ENCODE measurements at places on chromosomes 11 and 22. TPM values are rescaled to one million over a fixed set of nuclear protein-coding genes. Genes with fewer than 3 reads are reported as not detected.

Gene NEFH
- 0.38 TPM for total RNA-seq

DNA sequence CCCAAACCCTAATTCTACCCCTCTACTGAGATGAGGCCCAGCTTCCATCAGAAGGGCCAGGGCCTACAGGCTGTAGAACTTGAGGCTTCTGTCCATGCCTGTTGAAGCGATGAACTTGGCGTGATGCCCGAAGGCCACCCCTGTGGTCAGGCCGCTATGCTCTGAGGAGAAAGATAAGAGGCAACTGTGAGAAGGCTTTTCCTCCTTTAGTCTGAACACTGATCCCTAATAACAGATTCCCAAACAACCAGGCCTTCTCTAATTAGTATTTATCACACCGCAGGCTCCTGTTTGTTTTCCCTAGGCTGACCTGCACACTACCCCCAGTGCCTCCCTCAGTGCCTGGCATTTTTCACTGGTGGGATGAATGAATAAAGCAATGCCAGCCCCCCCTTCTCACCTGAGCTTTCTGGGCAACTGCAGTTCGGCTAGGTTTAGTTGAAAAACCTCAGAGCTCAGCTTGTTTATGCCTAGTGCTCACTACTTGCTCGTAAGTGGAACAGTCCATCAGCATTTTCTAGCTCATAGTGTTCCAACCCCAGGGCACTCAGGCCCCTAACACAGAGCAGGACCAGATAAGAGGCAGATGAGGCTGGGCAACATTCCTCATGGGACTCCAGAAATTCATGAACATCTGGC is 15.2 kb downstream of the PRPF19 start:
- DNase-seq: no peak

- no peak for DNase-seq
These were observed 5.8 kb upstream of the UBQLNL start for GRCh38 chr11:5522308-5522707.

DNA sequence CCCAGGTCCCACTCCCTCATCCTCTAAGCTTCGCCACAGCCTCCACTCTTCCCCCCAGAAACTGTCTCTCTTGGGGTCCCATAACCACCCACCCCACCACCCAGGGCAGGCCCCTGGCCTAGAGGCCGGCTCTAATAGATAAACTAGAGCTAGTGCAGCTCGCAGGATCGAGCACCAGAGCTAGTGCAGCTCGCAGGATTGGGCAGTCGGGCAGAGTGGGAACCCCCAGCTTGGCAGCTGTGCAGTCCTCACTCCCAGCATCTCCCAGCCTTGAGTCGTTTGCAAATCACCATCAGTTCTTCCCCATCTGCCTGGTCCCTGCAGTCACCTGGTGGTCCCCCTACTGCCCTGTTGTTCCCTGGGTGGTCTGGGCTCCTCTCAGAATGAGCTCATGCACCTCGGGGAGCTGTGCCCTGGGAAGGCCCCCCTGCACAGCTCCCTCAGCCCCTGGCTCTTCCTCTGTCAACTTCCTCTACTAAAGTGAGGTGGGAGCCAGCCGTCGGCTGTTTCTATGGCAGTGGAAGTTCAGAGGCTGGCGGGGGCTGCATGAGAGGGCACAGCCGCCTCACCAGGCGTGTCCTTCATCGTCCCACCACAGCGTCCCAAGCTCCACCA is 15.5 kb upstream of the SHANK2 start:
- no peak for DNase-seq

- no peak for DNase-seq
These were observed 847.8 kb downstream of the TBC1D22A start for GRCh38 chr22:47610281-47610680.

DNA sequence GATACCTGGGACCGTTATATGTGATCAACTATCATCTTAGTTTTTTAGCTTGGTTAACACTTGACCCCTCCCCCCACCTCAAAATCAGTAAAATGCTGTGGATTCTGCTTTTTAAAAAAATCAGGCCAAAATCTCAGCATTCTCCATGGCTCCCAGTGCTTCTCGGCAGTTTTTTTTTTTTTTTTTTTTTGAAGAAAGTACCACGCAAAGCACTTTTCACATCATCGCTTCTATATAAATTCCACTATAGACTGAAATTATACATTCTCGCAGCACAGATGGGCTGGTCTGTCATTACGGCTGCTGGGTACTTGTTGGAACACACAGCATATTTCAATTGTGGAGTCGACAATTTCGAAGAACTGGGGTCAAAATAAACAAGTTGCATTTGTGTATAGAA is 67.7 kb upstream of the PPARA start:
- no peak for DNase-seq
